Suprapubic skin (tissue), 4 donors: ENCODE measurements at places on chromosomes 12 and 14. TPM values are rescaled to one million over a fixed set of nuclear protein-coding genes. Genes with fewer than 3 reads are reported as not detected.

The SLC7A8 gene
- 46.5 TPM for total RNA-seq

The ZDHHC22 gene
- not detected for total RNA-seq

The AICDA gene
- total RNA-seq = not detected

The SMIM41 gene
- not detected for total RNA-seq

The SFSWAP gene
- total RNA-seq = 41.3 TPM

The IAPP gene
- not detected for total RNA-seq

The TAS2R10 gene
- total RNA-seq = 1.1 TPM

The BEGAIN gene
- 2.8 TPM for total RNA-seq

GRCh38 chr12:111168009-111168900, 200.6 kb downstream of the PHETA1 start:
- DNase-seq = no peak

GRCh38 chr12:99128246-99128802, 483.2 kb downstream of the APAF1 start:
- DNase-seq = no peak

DNA sequence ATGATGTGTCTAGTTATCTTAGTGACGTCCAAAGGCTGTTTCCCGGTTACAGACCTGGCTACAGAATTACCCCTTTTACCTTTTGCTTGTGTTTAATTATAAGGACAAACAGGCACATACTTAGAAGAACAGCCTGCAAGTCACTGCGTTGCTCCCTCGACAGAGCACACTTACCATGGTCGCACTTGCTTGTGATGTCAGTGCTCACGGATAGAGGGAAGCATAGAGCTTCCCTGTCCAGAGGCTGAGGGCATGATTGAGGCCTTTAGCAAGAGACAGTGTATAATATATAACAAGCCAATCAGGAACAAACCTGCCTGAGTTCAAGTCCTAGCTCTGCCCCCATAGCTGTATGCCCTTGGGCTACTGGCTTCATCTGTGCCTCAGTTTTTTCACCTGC, 73.2 kb upstream of the SCN8A start:
- DNase-seq = no peak

DNA sequence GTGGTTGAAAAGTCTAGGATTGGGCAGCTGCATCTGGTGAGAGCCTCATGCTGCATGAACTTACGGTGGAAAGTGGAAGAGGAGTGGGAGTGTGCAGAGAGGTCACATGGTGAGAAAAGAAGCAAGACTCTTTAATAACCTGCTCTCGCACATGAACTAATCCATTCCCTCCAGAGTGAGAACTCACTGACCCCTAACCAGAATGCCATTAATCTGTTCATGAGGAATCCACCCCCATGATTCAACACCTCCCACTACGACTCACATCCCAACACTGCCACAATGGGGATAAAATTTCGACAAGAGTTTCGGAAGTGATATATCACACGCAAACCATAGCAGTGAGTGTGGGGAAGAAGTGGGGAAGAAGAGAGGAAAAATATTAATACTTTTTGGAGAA, 377.4 kb downstream of the NAV3 start:
- no peak for DNase-seq

DNA sequence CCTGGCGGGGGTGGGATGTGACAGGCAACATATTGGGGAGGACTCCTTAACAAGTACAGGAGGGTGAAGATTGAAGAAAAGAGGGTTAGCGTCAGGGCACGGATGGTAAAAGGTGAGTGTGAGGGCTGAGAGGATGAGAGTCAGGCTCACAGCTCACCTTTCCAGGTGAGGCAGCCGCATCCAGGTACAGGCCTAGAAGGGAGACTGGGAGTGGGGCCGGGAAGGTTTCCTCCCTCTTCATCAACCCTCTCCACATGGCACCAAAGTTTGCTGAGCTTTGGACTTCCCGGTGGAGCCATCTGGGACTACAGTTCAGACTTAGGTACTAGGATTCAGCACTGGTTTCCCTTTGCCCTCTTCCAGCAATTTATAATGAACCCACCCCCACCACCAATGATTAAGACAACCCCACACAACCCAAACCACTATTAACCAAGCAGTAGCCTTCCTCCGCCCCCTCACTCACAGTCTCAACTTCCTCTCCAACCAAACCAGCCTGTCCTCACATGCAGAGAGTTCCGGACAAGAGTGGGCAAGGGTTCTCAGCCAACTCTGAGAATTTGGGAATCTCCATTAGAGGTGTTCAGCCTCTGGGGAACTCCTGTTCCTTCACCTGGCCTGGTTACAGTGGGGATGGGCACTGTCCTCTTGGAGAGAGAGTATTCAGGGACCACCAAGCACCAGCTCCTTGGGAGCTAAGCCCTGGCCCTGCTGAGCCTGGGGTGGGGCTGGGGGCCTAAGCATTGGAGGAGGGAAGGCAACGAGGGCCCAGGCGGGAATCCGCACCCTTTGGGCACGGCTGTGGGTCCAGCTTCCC, 2.4 kb upstream of the HOXC4 start:
- no peak for DNase-seq

GRCh38 chr14:73886449-73887317, at the start of gene ZNF410:
ZNF410 (plus strand) TSS chr14:73886859; CDS start chr14:73892176, 5,317 bp downstream.
- DNase-seq = peak; percentile 96

DNA sequence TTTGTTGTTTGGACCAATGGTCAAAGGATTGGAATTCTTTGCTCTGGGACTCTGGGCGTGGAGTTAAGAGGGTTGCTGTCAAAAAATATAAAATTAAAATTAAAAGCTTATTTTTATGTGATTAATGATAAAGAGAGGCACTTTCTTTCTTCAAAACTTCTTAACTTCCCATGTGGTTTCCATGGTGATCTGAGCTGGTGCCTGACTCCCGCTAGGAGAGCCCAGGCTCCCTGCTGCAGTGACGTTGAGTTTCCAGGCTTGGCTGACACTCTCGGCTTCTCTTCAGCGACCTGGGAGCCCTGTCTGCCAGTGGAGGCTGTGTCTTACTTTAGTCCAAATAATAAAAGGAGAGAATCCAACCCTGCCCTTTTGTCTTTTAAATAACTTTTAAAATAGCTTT, 84.4 kb downstream of the GALC start:
- no peak for DNase-seq

DNA sequence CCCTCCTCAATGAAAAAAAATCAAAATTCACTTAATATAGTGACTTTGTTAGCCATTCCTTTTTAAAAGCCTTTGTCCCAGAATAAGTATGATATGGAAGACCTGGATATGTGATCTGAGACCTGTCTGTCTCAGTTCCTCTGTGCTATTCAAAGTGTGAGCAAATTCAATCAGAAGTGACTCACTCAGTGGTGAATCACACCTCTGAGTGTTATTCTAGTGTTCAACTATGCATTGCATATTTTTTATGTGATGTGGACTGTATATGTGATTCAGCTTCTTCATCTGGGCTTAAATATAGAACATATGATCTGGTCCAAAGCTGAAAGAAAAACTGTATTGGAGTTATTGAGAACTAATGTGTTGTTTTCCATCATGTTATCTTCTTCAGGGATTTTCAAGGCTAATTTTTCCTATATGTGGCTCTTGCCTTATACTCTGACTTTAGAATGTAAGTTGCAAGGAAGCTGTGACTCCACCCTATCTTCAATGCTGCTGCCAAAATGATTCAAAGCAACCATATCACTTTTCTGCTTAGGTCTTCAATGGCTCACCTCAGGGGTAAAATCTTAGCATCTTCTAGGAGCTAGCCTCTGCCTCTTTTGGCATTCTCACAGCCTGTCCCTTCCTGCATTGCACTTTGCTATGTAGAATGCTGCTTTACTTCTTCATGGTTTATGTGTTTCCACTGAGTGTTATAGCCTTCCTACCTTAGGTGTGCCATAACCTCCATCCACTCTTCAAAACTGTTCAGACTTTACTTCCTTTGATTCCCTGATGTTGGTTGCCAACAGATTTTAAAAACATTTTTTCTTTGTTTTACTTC, 169.8 kb downstream of the OTOGL start:
- DNase-seq = no peak

DNA sequence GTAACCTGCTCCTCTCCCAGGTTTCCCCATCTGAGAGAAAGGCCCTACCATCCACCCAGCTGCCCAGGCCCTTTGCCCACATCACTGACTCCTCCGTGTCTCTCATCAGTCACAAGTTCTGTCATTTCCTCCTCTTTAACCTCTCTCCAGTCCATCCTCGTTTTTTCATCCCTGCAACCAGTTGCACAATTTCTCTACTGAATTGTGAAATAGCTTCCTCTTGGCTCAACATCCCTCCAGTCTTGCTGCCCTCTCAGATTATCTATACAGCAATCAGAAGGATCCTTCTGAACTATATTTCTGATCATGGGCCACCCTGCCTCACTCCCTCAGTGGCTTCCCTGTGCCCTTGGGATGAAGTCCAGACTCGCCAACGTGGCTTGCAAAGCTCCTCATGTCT, 6.8 kb downstream of the FAM161B start:
- no peak for DNase-seq

- DNase-seq = no peak
These were observed 31.5 kb downstream of the HSP90AA1 start for GRCh38 chr14:102055181-102055901.

- DNase-seq = no peak
These were observed 7.0 kb upstream of the BDKRB1 start for GRCh38 chr14:96249029-96249428.

- no peak for DNase-seq
These were observed 19.0 kb upstream of the C14orf180 start for GRCh38 chr14:104560586-104560945.

DNA sequence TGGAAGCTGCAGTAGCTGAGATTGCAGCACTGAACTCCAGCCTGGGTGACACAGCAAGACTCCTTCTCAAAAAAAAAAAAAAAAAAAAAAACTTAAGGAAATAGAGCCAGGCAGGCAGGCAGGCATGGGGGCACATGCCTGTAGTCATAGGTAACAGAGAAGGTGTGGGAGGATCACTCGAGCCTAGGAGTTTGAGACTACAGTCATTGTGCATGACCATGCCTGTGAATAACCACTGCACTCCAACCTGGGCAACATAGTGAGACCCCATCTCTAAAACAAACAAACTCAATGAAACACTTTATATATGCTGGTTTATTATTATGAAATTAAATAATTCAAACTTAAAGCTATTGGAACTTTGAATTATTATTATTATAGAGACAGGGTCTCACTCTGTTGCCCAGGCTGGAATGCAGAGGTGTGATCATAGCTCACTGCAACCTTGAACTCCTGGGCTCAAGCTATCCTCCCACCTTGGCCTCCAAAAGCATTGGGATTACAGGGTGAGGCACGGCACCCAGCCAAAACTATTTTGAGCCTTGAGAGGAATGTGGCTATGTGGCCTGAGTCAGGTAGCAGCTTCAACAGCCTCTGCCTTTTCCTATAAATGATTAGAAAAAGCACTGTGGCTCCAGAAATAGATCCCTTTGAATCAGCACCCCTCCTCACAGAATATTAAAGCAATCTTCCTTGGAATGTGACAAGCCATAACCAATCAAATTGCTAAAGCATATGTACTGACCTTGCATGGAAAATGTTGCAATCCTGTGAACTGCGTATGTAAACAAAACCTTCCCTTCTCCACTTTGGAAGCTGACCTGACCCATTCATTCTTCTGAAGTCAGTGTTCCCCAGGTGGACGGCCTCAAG, 34.7 kb upstream of the YY1 start:
- DNase-seq = no peak

GRCh38 chr12:39574785-39575497, 44.7 kb downstream of the ABCD2 start:
- no peak for DNase-seq

- no peak for DNase-seq
These were observed 28.3 kb downstream of the TMEM120B start for GRCh38 chr12:121740847-121741246.

- DNase-seq = no peak
These were observed 11.7 kb upstream of the RIPK3 start for GRCh38 chr14:24351517-24351916.

DNA sequence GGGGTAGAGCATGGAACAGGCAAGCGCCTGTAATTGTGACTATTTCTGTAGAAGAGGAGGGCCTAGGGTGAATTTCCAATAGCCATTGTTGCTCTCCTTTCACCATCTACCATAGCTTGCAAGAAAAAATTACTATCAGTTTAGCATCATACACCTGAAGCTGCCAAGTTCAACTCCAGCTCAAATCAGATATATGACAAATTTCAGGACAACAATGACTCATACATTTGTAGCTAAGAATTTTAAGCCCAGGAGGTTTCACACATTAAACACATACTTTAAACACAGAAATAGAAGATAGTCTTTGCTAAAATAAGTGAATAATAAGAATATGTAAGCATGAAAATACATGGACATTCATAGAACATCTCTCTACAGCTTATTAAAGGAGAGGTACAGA, 17.6 kb upstream of the G2E3 start:
- DNase-seq = no peak

DNA sequence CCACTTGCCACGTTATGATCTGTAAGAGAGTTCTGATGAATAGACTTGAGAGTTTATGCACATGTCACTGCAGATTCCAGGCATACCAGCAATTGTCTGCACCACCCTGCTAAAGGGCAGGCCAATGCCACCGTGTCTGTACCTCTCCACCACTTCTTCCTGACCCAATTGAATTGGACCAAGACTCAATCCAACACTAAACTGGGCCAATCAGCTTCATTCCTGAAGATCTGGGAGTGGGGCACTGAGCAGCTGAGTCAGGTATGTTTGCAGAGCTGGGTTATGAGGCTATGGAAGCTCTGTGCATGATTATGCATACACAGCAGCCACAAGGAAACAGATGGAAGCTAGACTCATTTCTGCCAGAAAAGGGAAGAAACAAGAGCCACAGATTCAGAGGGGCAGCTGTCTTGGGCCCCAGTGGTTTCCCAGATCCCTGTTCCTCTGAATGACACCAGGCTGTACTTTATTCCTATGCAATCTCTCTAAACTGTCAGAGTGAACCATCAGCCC, 28.0 kb downstream of the DAO start:
- DNase-seq = no peak

DNA sequence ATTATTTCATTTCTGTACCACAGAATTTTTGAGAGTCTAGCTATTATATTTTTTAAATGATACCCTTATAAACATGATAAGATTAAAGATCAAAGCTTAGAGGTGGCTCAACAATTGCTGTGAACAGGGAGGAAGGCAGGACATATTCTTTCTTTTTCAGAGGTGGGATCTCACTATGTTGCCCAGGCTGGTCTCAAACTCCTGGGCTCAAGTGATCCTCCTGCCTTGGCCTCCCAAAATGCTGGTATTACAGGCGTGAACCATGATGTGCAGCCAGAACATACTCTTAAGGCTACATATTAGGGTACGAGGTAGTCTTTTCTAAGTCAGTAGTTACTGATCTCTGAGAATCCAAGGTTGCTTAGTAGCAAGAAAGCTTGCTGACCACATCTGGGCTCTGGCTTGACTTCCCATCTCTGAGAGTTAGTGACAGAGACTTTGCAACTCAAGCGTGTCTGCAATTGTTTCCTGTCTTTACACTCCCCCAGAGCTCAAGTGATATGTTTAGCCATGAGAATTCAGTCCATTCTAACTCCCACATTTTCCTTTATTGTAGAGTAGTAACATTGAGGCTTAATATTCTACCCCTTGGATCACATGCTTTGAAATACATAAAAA, 8.6 kb downstream of the RAB5B start:
- DNase-seq = no peak

- no peak for DNase-seq
These were observed 56.7 kb downstream of the NTF3 start for GRCh38 chr12:5488626-5488955.
